ENCODE measurements at places on chromosomes 4 and X.
A peak's percentile ranks its signal among the peaks of the same experiment; 100 is the strongest.

DNA sequence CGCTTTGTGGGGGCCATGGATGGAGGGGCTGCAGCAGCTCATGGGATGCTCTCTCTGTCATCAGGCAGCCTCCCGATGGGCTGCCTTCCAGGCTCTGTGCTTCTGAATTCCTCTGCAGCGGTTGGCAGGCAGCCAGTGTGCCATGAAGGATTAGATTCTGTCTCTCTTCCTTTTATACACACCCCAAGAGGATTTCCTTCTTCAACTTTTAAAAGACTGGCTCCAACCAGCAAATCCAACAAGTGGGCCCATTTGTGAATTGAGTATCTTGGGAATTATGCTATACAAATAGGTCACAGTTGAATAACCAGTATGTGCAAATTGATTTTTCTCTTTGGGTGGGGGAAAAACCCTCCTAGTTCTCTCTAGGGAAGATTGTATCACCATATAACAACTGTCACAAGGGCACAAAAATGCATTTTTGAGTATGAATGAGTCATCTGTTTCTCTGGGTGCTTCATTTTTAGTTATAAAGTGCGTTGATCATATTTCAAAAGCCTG lies 96.8 kb upstream of the FAT1 start:
- peak; percentile 62 for DNase-seq

GRCh38 chr4:151850791-151851213 lies 90.0 kb upstream of the GATB start:
- DNase-seq, result no peak

DNA sequence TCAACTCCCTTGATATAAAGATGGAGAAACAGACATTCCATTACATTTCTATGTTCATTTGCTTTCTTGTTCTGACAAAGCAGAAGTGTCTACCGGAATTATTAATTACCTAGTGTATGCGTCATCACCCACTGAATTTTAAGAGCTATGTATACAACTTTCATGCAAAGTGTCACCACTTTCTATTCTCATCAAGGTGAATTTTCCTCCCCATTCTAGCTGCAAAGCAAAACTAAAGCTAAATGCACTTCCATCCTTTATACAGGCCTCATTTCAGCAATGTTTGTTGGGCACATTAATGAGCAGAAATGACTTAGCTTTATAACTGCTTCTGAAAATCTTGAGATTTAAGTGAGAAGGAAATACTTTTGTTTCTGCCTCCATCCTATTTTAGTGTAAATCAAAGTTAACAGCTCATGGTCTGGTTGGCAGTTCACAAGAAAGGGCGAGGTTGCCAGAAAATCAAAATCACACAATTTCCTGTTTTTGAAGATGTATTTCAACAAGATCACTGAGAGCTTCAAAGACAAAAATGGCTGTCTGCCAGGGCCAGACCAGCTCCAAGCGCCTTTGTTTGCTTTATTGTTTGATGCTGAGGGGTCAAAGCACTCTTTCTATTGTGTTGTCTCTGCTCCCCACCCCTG lies 7.2 kb upstream of the FAM9C start:
- DNase-seq, result no peak

GRCh38 chrX:94107981-94108380 lies 434.0 kb downstream of the FAM133A start:
- no peak for DNase-seq

DNA sequence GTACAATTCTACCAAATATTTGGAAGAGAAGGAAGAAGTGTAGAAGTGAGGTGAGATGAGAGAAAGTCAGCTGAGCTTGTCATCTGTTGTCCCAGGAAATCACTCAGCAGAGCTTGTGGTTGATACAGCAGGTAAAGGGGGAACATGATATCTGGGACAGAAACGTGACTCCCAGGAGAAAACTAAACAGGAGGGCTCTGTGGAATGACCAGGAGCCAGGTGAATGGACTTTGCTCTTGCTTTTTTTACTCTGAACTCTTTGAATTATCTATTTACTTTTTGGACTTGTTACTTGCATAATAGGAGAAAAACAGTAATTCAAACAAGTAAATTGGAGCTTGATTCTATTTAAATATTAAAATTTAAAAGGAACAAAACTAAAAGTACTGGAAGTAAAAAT lies 555.6 kb upstream of the FRG1 start:
- DNase-seq, result no peak

GRCh38 chrX:7444967-7445366 lies 297.0 kb upstream of the PUDP start:
- no peak for DNase-seq

DNA sequence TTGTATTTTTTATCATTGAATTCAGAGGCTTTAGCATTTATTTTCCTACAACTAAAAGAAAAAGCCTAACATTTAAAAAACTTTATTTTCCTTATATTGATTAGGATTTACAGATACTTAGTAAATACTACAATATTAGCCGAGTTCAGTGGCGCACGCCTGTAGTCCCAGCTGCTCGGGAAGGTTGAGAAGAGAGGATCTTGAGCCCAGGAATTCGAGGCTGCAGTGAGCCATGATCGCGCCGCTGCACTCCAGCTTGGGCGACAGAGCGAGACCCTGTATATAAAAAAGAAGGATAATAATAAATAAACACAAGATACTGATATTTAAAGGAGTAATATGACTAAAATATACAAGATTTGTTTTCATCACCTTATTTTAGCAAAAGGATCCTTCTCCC lies 681 bp upstream of the UPF3B start:
- no peak for DNase-seq

DNA sequence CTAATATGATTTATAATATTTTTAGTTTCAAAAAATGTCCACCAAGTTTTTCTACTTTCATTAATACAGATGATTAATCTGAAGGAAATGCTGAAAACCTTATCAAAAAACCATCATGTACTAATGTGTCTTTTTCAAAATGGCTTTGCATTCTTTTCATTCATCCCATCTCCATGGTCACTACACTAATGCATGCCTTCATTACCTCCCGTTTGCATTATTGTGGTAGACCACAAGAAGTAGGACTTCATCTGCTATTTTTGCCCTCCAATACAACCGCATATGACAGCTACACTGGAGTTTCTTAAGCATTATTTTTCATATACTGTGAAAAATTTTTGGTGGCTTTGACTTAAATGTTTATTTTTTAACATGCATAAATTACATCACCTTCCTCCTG lies 37.9 kb upstream of the FSTL5 start:
- DNase-seq, result no peak

GRCh38 chr4:4857001-4857808 lies 2.3 kb upstream of the MSX1 start:
- DNase-seq, result no peak

GRCh38 chr4:22676063-22676462 lies 16.7 kb upstream of the GBA3 start:
- no peak for DNase-seq

GRCh38 chr4:52157641-52158316 lies 106.7 kb downstream of the SPATA18 start:
- peak; percentile 62 for DNase-seq

DNA sequence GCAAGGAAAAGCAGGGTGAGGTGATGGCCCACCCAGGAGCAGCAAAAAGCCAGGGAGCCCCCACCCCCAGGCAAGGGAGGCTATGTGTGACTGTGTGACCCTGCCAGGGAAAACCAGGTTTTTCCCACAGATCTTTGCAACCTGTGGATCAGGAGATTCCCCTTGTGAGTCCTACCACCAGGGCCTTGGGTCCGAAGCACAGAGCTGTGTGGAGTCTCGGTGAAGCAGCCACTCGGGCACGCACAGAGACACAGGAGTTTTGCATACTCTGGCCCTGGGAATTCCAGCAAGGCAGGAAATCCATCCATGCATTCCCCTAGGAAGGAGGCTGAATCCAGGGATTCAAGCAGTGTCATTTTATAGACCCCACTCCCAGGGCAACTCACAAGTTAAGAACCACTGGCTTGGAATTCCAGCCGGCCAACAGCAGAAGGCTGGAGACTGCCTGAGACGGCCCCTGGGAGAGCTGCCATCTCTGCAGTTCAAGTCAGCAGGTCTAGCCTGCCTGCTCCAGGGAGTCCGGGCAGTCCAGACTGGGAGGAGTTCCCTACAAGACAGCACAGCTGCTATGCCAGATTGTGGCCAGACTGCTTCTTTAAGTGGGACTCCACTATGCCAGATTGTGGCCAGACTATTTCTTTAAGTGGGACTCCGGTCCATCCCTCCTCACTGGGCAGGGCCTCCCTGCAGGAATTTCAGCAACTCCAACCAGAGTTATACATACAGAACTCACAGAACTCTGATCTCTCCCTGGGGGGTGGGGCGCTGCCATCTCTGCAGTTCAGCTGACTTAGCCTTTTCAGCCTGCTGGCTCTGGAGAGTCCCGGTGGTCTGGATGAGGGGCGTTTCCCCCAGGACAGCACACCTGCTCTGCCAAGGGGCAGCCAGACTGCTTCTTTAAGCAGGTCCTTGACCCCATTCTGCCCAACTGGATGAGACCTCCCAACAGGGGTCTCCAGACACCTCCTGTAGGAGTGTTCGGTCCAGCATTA lies 85.1 kb upstream of the ADAD1 start:
- no peak for DNase-seq

- no peak for DNase-seq
Measured at GRCh38 chr4:30601070-30601865, 118.9 kb upstream of the PCDH7 start.

DNA sequence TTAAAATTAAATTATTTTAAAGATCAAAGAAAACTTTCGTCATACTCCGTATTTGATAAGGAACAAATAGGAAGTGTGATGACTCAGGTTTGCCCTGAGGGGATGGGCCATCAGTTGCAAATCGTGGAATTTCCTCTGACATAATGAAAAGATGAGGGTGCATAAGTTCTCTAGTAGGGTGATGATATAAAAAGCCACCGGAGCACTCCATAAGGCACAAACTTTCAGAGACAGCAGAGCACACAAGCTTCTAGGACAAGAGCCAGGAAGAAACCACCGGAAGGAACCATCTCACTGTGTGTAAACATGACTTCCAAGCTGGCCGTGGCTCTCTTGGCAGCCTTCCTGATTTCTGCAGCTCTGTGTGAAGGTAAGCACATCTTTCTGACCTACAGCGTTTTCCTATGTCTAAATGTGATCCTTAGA lies at the start of gene CXCL8:
Gene CXCL8, plus strand, starts transcription at position 217 of the 426 bp plus-strand sequence. Its CDS starts 90 bp downstream, at position 307.
- peak; percentile 75 for DNase-seq

- no peak for DNase-seq
Measured at GRCh38 chr4:17597517-17597916, 16.9 kb upstream of the MED28 start.

DNA sequence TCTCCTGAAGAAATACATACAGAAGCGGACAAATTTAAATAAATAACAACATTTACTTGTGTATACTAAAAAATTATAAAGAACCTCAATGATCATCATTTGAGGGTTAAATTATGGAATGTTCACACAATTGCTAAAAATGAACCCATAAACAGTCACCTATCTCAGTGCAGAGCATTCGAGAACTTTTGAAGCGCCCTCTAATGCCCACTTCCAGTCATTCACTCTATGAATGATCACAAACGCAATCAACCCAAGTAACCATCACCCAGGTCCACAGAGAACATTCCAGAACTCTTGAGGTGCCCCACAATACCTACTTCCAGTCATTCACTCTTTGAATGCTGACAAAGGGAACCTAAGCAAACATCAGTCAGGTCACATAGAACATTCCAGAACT lies 103.5 kb upstream of the PLAC1 start:
- no peak for DNase-seq

DNA sequence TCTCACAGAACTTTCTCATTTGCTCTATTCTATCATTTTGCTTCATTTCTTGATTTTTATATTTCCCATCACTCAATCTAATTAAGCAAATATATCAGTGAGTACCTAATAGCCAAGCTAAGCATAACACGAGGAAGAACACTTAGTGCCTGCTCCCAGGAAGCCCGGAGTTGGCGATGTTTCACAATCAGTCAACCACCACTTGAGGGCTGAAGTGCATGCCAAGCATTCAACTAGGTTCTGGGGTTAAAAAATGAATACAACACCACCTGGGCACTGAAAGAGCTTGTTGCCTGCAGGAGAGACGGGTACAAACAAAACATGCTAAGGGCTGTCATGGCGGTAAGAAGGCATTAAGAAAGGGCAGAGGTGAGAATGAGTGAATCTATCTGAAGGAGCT lies 47.5 kb downstream of the UCHL1 start:
- no peak for DNase-seq

DNA sequence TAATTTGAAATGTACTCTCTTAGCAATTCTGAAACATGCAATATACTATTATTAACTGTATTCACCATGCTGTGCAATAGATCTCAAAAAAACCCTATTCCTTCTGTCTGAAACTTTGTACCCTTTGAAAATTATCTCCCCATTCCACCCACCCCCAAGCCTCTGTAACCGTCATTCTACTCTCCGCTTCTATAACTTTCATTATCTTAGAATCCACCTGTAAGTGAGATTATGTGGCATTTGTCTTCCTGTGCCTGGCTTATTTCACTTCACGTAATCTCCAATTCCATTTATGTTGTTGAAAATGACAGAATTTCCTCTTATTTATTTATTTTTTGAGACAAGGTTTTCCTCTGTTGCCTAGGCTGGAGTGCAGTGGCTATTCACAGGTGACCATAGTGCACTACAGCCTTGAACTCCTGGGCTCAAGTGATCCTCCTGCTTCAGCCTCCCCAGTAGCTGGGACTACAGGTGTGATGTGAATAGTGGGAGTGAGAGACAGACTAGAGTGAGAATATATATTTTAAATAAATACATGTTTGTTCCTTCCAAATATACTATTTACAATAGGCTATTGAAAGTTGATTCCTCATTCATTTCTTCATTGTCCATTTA lies 30.5 kb downstream of the VSIG4 start:
- DNase-seq, result no peak

- DNase-seq, result no peak
Measured at GRCh38 chr4:87717276-87718031, 67.4 kb downstream of the DMP1 start.

- no peak for DNase-seq
Measured at GRCh38 chr4:141469392-141469791, 167.0 kb upstream of the IL15 start.

DNA sequence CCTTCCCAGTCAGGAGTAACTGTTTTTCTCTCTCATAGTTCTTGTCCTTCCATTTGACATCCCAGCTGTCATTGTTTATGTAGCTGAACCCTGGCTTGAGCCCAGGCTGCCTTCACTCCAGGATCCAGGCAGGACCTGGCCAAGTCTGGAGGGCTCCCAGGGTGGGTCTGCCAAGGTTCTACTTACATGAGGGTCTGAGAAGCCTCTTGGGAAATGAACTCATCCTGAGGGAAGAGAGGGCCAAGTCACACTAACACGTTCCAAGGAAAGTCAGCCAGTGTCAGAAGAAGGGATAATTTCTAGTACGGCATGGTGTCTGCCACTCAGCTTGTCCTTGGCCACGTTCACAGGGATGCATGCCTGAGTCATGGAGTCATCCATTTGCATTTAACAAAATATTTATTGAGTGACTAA lies 54.8 kb upstream of the SRD5A3 start:
- DNase-seq, result no peak

- peak; percentile 55 for DNase-seq
Measured at GRCh38 chr4:46844325-46844917, 64.6 kb downstream of the COX7B2 start.

- peak; percentile 59 for DNase-seq
Measured at GRCh38 chr4:2787230-2788100, 5.4 kb upstream of the SH3BP2 start.

GRCh38 chr4:94965852-94966251 lies 208.1 kb downstream of the BMPR1B start:
- no peak for DNase-seq
